ENCODE measurements at places on chromosomes 1 and 21.
A peak's percentile ranks its signal among the peaks of the same experiment; 100 is the strongest.

DNA sequence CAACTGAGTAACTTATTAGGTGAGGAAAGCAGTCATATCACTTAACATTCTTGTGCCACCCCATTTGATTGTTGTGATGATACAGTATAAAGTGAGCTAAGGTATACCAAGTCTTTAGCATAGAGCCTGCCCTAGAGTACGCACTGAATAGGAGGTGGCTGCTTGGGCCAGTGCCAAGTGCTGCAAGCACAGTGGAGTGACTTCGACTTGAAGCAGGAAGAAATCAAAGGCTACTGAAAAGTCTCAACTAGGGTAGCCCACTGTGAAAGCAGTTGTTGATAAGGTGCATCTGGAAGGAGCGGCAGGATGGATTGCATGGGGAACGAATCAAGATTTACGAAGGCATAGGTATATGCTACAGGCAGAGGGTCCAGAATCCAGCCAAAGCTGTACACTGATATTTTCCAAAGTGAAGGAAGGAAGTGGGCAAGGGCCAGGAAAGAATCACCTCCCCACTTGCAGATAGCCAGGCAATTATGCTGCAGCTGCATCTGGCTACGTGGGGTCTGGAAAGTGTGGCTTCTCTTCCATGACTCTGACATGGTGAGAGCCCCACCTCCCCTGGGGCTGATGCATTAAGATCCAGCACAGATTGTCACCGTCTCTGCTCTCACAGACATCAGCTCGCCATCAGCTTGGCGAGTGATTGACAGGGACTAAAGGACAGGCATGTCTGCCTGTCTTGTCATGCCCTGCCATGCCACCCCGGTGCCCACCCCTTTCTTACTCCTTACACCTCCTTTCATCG is 287.0 kb upstream of the PLXNA2 start:
- no peak for DNase-seq

DNA sequence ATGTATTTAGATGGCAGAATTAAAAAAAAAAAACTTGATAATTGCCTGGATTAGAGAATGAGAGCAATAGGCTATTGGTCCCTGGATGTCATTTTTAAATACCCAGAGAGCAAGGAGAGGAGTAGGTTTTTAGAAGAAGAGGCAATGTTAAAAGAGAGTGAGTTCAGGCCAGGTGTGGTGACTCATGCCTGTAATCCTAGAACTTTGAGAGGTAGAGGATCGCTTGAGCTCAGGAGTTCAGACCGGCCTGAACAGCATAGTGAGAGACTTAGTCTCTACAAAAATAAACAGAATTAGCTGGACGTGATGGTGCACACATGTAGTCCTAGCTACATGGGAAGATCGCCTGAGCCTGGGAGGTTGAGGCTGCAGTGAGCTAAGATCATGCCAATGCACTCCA is 15.9 kb upstream of the MUTYH start:
- no peak for DNase-seq

DNA sequence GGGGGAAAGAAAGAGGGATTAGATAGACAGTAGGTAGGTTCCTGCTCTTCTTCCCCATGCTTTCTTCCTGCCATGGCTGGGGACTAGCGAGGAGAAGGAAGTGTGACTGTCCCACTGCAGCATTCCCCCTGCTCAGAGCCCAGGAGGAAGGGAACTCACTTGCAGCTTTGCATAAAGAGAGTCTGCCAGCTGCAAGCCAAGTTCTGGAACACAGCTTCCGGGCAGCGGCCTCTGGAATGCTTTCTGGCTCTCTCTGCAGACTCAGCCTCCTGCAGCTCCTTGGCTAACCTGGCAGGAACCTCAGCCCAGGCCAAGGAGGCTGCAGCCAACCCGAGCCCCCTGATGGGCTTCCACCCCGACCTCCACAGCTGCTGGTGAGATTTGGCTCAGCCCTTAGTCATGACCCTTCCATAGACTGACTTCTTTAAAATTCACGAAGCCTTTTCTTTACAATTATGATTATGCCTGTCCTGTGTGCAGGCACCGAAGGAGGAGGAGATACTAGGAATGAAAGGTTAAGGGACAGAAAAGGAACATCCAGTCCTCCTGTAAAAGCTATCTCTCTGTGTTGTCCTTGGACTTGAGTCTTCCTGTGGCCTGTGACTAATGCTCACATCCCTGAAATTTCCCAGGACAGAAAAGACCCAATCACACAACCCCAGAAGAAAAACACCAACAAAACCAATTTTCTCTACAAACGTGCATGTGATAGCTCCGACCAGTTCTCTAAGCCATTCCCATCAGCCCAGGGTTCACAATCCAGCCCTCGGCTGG is 108.2 kb upstream of the OLIG2 start:
- no peak for DNase-seq

GRCh38 chr21:23886828-23887724 is 1720.2 kb downstream of the MRPL39 start:
- DNase-seq: no peak

DNA sequence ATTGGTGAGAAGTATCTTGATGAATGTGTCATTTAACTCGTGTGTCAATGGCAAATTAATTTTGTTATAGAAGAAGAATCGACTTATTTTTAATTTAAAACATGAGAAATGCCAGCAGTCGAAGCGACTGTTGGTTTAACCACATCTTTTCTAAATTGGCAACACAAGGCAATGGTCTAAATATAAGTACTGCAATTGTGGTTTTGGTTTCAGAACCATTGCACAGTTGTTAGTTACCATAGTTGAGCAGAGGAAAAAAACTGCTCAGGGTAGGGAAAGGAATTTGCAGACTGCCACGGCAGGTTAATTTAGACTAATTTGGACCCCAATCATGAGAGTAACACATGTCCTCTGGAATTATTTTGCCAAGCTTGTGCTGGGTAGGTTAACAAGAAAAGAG is 185.6 kb upstream of the RUNX1 start:
- no peak for DNase-seq

- peak; percentile 18 for DNase-seq
These were observed 465.2 kb downstream of the AJAP1 start for GRCh38 chr1:5119366-5120234.

- DNase-seq: peak; percentile 24
These were observed 183.6 kb upstream of the KIAA0040 start for GRCh38 chr1:175376194-175376593.

GRCh38 chr21:29264721-29265120 is 34.0 kb upstream of the BACH1 start:
- DNase-seq: no peak

DNA sequence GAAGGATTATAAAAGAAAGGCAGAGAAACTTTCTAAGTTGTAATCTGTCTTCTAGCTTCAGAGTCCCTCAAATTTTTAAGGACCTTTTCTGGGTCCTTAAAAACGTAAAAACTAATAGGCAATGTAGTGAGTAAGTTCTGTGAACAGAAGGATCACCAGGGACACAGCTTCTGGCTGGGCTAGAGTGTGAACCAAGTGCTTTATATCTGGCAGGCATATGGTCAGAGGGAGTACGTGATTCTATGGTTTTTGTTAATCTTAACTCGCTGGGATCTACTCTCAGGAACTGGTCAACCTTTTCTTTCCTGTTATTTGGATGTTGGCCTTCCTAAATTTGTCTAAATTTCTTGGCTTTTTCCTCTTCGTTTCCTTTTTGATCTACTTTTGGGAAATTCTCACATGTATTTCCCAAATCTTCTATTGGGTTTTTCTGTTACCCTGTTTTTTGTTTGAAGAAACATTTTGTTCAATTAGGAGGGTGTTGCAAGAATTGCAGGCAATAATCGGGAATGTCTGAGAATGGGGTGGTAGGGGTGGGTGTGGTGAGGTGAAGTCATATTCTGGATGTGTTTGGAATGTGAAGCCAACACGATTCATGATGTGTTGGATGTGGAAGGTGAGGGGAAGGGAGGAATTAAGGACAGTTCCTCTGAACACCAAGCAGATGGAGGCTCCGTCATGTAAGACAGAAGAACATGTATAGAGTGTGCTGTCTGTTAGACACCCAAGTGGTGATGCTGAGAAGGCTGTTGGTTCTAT is 193.2 kb downstream of the FMN2 start:
- DNase-seq: no peak

DNA sequence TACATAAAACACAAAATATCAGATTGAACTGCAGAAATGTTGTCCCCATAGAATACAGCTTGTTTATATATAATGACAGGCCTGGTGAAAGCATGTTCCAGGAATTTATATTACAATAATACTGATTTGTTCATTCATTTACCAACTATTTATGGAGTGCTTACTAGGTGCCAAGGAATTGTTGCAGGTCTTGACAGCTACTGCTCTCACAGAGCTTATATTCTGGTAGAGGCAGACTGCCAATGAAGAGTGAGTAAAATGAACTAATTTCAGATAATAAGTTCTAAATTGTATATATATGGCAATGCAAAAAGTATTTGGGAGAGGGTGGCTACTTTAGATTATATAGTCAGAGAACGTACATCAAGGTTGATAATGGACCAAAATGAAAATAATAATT is 152.0 kb downstream of the COQ8A start:
- no peak for DNase-seq

DNA sequence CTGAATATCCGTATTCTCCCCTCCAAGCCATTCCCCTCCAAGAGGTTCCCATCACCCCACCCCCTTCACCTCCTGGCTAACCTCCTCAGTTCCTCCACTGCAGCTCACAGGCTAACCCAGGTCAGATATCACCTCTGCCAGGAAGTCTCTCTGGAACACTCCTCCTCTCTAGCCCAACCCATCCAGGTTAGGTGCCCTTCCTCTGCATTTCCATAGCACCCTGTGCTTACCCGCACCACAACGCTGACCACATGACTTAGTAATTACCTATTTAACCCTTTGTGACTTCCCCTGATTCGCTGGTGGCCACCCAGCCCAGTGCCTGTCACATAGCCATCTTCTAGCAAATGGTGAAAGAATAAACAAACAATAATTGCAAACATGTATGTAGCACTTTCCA is 49.5 kb upstream of the IFFO2 start:
- DNase-seq: no peak

DNA sequence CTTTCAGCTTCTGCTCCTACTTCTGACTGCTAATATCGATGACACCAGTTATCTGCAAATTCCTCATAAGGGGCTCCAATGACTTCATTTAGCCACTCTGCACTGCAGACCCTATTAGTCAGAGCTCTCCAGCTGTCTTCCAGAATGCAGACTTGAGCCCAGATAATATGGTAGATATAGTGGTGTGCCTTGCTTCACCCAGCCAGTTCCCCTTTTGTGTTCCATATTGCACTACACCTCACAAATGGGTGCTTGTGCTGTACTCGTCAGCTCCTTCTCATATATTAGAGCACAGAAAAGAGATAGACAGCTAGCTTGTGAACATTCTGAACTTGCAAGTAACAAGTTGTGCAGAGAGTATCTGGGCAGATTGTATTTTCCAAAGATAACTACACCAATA is 23.7 kb upstream of the COG2 start:
- no peak for DNase-seq

DNA sequence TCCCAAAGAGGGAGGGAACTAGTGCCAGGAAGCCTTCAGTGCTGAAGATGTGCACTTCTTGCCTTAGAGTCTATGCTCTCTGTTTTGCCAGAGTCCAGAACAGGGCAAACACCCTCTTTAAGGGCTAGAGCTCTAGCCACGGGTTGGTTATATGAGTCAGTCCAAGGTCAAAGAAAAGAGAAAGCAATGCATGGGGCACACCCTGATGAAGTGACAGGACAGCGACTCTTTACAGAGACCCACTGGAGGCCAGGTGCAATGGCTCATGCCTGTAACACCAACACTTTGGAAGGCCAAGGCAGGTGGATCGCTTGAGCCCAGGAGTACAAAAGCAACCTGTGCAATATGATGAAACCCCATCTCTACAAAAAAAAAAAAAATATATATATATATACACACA is 86.1 kb downstream of the TGFBR3 start:
- no peak for DNase-seq

DNA sequence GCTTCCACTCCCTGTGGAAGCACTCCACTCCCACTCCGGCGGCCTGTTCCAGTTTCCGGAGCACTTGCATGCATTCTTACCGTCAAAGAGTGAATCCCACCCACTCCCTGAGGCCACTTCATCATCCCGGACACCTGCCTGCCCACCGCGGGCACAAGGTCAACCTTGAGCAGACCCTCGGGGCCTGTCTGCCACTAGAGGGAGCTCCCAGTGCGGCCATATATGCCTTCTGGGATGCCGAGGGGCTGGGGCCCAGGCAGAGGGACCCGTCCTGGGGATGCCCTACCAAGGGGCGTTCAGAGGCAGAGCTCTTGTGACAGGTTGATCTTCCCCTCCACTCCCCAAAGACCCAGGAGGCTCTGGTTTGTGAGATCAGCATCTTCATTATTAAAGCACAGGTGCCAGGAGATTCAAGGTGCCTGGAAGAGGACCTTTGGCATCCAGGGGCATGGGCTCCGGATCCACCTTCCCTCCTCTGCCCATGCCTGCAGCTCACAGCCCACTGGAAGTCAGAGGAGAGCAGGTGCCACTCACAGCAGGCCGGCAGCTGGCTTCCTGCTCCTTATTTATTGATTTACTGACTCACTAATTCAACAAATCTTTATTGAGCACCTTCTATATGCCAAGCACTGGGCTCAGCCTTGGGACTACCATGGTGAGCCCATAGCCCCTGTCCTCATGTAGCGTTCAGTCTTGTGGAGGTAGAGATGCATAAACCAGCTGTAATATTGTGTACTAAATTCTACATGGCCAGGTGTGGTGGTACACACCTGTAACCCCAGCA is 47.3 kb downstream of the UBIAD1 start:
- peak; percentile 67 for DNase-seq

- DNase-seq: no peak
These were observed 1557.9 kb downstream of the PLA2G4A start for GRCh38 chr1:188386666-188387065.

DNA sequence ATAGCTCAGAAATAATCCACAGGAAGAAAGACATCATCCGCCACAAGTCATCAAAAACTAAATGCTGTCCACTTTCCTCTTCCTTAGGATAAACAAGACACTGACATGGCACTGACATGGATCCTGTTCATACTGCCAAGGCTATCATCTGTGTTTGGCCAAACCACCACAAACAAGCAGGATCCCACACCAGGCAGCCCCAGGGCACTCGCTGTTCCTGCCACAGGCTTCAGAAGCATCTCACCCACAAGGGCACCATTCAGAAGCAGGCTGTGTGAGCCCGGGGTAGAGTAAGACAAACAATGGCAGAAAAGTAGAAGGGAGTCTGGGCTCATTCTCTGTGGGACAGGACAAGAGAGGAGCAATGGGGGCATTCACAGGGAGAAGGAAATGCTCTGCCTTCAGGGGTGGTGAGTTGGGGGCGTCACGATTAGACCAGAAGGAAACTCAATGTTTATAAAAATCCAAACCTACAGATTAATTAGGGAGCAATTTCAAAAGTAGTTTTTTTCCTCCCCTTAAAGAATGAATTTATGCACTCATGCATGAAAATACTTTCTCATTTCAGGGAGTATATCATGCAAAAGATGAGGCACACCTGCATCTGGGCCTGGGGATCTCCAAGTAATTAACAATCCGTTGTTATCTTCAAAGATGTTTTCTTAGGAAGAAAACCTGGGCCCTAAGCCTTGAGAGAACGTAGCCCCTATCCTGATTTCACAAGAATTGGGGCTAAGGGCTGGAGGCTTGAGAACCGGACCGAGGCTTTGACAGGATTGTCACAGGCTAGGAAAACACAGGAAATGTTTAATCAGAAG is 43.3 kb upstream of the ATP1A1 start:
- DNase-seq: no peak

GRCh38 chr1:32709075-32709474 is 6.5 kb upstream of the SYNC start:
- no peak for DNase-seq

- DNase-seq: no peak
These were observed 37.1 kb downstream of the OPTC start for GRCh38 chr1:203531063-203531462.

GRCh38 chr1:224262373-224263054 is 67.5 kb downstream of the NVL start:
- DNase-seq: no peak

- no peak for DNase-seq
These were observed 673.7 kb upstream of the BRINP3 start for GRCh38 chr1:191151321-191151807.

- no peak for DNase-seq
These were observed 285.4 kb downstream of the SMYD3 start for GRCh38 chr1:246221485-246222255.
